Testis (tissue), 5 donors: ENCODE measurements at places on chromosomes 11 and 22. TPM values are rescaled to one million over a fixed set of nuclear protein-coding genes. Genes with fewer than 3 reads are reported as not detected.

CD81 gene
- 541 TPM for total RNA-seq

SLC22A6 gene
- total RNA-seq: not detected

PACS1 gene
- 131 TPM for total RNA-seq

SMIM35 gene
- 0.19 TPM for total RNA-seq

GGTLC3 gene
- total RNA-seq: 0.68 TPM

KCNK7 gene
- 0.99 TPM for total RNA-seq

PLAAT4 gene
- 9.8 TPM for total RNA-seq

PHETA2 gene
- 2.8 TPM for total RNA-seq

TRIM22 gene
- total RNA-seq: 30.3 TPM

CCDC89 gene
- total RNA-seq: 43.1 TPM

KRTAP5-1 gene
- total RNA-seq: not detected

DEFB131B gene
- not detected for total RNA-seq

DNA sequence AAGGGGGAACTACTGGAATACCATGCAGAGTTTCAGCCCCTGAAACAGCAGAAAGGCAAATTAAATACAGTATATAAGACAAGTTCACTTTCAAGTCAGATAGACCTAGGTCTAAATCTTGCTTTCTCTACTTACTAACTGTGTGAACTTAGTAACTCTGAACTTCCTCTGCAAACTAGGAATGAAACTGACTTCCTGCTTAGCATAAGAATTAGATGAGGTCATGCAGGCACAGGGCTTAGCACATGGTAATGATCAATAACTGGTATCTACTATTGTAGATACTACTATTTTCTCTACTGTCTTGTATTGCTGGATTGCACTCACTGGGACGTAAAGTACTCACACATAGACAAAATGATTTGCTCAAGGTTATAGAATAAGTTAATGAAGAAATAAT lies 51.5 kb upstream of the MTNR1B start:
- no peak overlapping the region for H3K4me3 ChIP-seq
- no peaks in the 10 kb centered on the region for H3K36me3 ChIP-seq
- DNase-seq: no peak
- H3K4me1 ChIP-seq: no peaks in the 10 kb centered on the region
- no peaks in the 10 kb centered on the region for H3K27me3 ChIP-seq
- H3K27ac ChIP-seq: no peak overlapping the region

- H3K27ac ChIP-seq: no peak overlapping the region
- H3K4me1 ChIP-seq: no peaks in the 10 kb centered on the region
- no peak for DNase-seq
- no peaks in the 10 kb centered on the region for H3K27me3 ChIP-seq
- no peaks in the 10 kb centered on the region for H3K36me3 ChIP-seq
Observed at GRCh38 chr11:123272565-123272964, 77.5 kb upstream of the CLMP start.

- H3K4me3 ChIP-seq: no peak overlapping the region
- peaks cover 17% of the 10 kb centered on the region for H3K4me1 ChIP-seq
- no peak overlapping the region for H3K27ac ChIP-seq
- no peak for DNase-seq
Observed at GRCh38 chr22:42912059-42912458, 55.0 kb upstream of the ARFGAP3 start.

GRCh38 chr22:20393705-20394476 lies at the start of gene ZNF74:
Gene ZNF74, plus strand, starts transcription at chr22:20394151. Its CDS starts 478 bp downstream, at chr22:20394629.
- H3K27ac ChIP-seq: peak within 1 kb of the TSS; percentile 64
- DNase-seq: peak; percentile 93
- H3K4me1 ChIP-seq: peaks cover 3% of the 10 kb centered on the region
- H3K27me3 ChIP-seq: no peaks in the 10 kb centered on the region
- H3K36me3 ChIP-seq: no peaks in the 10 kb centered on the region
- H3K4me3 ChIP-seq: peak within 1 kb of the TSS; percentile 73

DNA sequence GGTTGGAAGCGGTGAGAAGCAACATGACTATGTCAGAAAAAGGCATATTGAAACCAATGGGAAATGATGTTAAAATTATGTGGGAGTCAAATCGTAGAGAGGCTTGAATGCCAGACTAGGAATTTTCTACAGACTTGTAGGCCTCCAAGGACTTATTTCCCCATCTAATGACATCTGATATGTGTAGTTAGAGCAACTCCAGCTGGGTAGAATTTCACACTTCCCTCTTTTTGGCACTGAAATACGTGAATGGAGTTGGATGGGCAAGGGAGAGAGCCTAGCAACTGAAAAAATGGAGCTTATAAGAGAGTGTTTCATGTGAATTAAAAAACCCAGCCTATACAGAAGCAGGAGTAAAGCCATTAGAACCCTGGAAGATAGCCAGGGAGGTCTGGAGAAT lies 304.2 kb downstream of the INSC start:
- H3K36me3 ChIP-seq: no peaks in the 10 kb centered on the region
- no peaks in the 10 kb centered on the region for H3K4me1 ChIP-seq
- H3K27me3 ChIP-seq: no peaks in the 10 kb centered on the region

- H3K36me3 ChIP-seq: no peaks in the 10 kb centered on the region
- no peak overlapping the region for H3K27ac ChIP-seq
- no peak overlapping the region for H3K4me3 ChIP-seq
- no peaks in the 10 kb centered on the region for H3K4me1 ChIP-seq
Observed at GRCh38 chr22:30566125-30566524, 8.3 kb downstream of the GAL3ST1 start.

GRCh38 chr11:84430661-84431060 lies 1144.5 kb upstream of the CCDC90B start:
- H3K4me3 ChIP-seq: no peak overlapping the region
- no peaks in the 10 kb centered on the region for H3K27me3 ChIP-seq
- H3K4me1 ChIP-seq: no peaks in the 10 kb centered on the region
- H3K36me3 ChIP-seq: no peaks in the 10 kb centered on the region
- no peak overlapping the region for H3K27ac ChIP-seq
- no peak for DNase-seq

- no peak overlapping the region for H3K27ac ChIP-seq
- H3K36me3 ChIP-seq: no peaks in the 10 kb centered on the region
- H3K4me1 ChIP-seq: peaks cover 13% of the 10 kb centered on the region
- H3K27me3 ChIP-seq: no peaks in the 10 kb centered on the region
- peak overlapping the region; percentile 17 for H3K4me3 ChIP-seq
Observed at GRCh38 chr22:19722178-19722981, 959 bp upstream of the GP1BB start.

DNA sequence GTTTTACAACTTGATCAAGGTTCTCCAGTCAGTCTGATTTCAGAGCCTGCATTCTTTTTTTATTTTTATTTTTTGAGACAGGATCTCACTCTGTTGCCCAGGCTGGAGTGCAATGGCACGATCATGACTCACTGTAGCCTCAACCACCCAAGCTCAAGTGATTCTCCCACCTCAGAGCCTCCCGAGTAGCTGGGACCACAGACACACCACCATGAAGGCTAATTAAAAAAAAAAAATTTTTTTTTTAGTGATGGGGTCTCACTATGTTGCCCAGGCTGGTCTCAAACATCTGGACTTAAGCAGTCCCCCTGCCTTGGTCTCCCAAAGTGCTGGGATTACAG lies 117.2 kb upstream of the NAV2 start:
- no peaks in the 10 kb centered on the region for H3K27me3 ChIP-seq
- no peaks in the 10 kb centered on the region for H3K4me1 ChIP-seq
- H3K4me3 ChIP-seq: no peak overlapping the region
- DNase-seq: no peak

- DNase-seq: no peak
- no peak overlapping the region for H3K4me3 ChIP-seq
- no peaks in the 10 kb centered on the region for H3K27me3 ChIP-seq
- no peak overlapping the region for H3K27ac ChIP-seq
- H3K4me1 ChIP-seq: no peaks in the 10 kb centered on the region
Observed at GRCh38 chr11:93589347-93589746, 46.2 kb upstream of the SMCO4 start.

DNA sequence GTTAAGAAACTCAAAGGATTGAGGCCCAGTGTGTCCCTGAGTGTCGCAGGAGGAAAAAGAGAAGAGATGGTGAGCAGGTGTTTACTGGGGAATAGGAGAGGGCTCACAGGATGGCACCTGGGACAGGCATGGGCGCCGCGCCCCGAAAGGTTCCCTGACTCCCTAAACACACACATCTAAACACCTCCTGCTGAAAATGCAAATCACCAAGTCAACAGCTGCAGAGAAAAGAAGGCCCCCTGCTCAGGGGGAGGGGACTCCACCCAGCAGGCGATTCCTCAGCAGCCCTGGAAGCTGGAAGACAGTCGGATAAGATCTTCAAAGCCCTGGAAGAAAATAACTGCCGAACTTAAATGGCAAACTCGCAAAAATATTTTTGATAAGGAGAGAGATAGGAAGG lies 377.2 kb downstream of the BRD1 start:
- no peaks in the 10 kb centered on the region for H3K27me3 ChIP-seq
- H3K4me1 ChIP-seq: no peaks in the 10 kb centered on the region
- H3K27ac ChIP-seq: no peak overlapping the region
- H3K36me3 ChIP-seq: no peaks in the 10 kb centered on the region
- DNase-seq: no peak
- H3K4me3 ChIP-seq: no peak overlapping the region

- H3K27me3 ChIP-seq: no peaks in the 10 kb centered on the region
- H3K4me1 ChIP-seq: peaks cover 12% of the 10 kb centered on the region
- no peaks in the 10 kb centered on the region for H3K36me3 ChIP-seq
- no peak overlapping the region for H3K4me3 ChIP-seq
- peak; percentile 80 for DNase-seq
Observed at GRCh38 chr22:39514373-39514973, 5.9 kb upstream of the ATF4 start.

DNA sequence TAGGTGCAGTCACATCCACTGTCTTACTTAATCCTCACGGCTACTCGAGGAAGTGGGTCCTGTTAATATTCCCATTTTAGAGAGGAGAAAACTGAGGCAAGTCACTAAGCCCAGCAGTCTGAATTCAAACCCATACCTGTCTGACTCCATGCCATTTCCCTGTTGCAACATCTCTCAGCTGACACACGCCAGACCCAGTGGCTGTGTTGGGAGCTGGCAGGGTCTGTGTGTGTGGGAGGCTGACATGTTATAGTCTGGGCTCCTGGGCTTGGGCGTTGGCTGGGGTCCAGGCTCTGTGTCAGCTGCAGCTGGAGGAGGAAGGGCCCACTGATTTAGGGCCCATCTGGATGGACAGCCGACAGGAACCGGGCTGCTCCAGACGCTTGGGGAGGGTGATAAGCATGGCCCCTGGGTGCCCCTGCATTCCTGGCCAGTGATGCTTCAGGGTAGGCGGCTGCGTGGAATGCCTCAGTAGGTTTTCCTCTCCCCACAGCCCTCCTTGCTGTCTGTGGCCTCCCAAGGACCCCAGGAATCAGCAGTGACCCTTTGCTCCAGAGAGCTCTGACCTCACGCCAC lies 562.5 kb downstream of the MN1 start:
- no peaks in the 10 kb centered on the region for H3K27me3 ChIP-seq
- peaks cover 32% of the 10 kb centered on the region for H3K4me1 ChIP-seq

- H3K27me3 ChIP-seq: no peaks in the 10 kb centered on the region
- no peak overlapping the region for H3K27ac ChIP-seq
- no peaks in the 10 kb centered on the region for H3K4me1 ChIP-seq
- DNase-seq: no peak
- H3K4me3 ChIP-seq: no peak overlapping the region
Observed at GRCh38 chr11:113255096-113255495, 59.3 kb upstream of the TTC12 start.

- no peak overlapping the region for H3K4me3 ChIP-seq
- H3K4me1 ChIP-seq: no peaks in the 10 kb centered on the region
- no peaks in the 10 kb centered on the region for H3K27me3 ChIP-seq
- H3K36me3 ChIP-seq: no peaks in the 10 kb centered on the region
- no peak overlapping the region for H3K27ac ChIP-seq
- DNase-seq: no peak
Observed at GRCh38 chr11:110156503-110156902, 63.3 kb downstream of the ZC3H12C start.

DNA sequence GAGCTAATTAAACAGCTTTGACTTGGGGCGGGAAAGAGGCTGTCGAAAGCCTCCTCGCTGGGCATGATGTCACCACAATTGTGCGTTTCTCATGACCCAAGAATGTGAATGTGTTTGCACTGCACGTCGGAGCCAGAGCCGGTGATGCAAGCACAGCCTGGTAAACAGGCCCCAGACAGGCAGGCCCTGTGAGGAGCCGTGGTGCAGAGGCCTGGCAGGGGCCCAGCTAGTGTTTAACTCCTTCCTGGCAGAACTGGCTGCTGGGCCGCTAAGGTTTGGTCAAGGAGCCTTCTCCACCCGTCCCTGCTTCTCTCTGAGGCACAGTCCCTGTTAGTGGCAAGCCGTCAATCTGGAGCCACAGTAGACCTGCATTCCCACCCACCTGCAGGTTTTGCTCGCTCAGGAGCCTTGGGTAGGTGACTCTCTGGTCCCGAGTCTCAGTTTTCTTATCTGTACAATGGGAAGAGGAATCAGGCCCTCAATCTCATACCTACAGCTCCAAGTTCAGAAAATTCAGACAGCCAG lies 25.4 kb upstream of the SMTN start:
- no peaks in the 10 kb centered on the region for H3K27me3 ChIP-seq
- DNase-seq: peak; percentile 69
- H3K27ac ChIP-seq: no peak overlapping the region

DNA sequence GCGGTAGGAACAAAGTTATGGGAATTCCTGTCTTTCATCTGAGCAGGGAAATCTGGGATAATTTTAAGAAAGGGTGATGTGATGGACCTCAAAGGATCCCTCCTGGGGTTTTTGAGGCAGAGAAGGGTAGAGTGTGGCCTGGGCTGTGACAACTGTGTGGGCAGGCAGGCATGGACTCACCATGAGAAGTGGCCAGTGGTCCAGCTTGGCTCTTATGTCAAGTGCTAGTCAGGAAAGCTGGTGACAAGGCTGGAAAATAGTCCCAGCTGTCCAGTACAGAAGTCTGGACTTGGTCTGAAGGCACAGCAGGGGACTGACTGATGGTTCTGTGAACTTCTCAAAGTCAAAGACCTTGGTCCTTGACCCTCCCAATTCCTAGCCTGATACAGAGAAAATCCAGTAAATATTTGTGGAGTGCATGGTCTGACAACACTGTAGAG lies 1.7 kb downstream of the PPFIBP2 start:
- H3K27ac ChIP-seq: no peak overlapping the region
- H3K36me3 ChIP-seq: no peaks in the 10 kb centered on the region
- H3K4me1 ChIP-seq: peaks cover 32% of the 10 kb centered on the region
- no peak for DNase-seq

GRCh38 chr11:45801723-45802315 lies 3.1 kb upstream of the SLC35C1 start:
- no peak overlapping the region for H3K4me3 ChIP-seq
- DNase-seq: no peak
- no peak overlapping the region for H3K27ac ChIP-seq
- H3K27me3 ChIP-seq: no peaks in the 10 kb centered on the region

- H3K36me3 ChIP-seq: no peaks in the 10 kb centered on the region
- H3K4me3 ChIP-seq: no peak overlapping the region
- DNase-seq: no peak
- H3K27ac ChIP-seq: no peak overlapping the region
- no peaks in the 10 kb centered on the region for H3K4me1 ChIP-seq
Observed at GRCh38 chr11:124570160-124570559, 363 bp downstream of the OR8A1 start.
